ENCODE measurements at places on chromosomes 1 and 21.

DNA sequence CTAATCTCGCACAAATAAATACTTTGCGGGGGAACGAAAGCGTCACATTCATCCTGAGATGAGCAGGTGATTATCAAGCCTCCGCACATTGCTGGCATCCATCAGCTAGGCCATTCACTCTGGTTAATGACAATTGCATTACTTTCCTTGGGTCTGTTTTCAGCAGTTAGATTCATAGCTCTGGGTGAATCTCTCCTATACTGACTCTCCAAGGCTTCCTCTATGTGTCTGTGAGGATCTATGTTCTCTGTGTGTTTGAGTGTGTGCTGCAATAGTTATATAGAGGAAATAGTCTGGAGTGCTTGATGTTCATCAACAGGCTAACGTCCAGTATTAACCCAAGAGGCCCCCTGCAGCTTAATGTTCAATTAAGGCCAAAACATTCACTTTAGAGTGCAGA lies 133.0 kb upstream of the CTTNBP2NL start:
- no peak for DNase-seq

- DNase-seq: no peak
These were observed 24.8 kb downstream of the JAK1 start for GRCh38 chr1:64941461-64942117.

DNA sequence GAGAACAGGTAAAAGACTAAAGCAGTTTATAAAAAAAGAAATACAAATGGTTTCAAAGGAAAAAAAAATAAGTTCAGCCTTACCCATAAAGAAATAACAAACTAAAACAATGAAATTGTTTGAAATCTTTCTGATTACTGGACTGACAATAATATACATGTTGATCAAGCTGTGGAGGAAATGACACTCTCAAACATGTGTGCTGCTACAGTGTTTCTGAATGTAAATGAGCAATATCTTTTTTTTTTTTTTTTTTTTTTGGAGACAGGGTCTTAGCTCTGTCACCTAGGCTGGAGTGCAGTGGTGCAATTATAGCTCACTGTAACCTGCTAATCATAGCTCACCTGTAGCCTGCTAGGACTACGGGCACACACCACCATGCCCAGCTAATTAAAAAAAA lies 6.5 kb downstream of the EPS15 start:
- no peak for DNase-seq

DNA sequence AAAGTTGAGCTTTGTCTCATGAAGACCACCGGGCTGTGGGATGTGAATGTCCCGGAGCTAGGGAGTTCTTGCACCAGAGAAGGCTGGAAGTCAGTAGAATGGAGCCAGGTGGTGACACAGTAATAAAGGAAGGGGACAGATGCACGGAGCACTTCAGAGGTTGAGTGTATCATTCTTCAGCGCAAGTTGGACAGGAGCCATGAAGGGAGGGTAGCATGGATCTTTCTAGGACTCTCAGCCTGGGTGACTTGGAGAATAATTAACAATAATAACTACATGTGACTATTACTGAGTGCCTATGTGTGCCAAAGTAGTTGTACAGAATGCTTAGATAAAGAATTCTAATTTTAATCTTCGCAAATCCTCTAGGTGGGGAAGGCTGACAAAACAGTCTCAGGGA lies 258.7 kb upstream of the AJAP1 start:
- no peak for DNase-seq

DNA sequence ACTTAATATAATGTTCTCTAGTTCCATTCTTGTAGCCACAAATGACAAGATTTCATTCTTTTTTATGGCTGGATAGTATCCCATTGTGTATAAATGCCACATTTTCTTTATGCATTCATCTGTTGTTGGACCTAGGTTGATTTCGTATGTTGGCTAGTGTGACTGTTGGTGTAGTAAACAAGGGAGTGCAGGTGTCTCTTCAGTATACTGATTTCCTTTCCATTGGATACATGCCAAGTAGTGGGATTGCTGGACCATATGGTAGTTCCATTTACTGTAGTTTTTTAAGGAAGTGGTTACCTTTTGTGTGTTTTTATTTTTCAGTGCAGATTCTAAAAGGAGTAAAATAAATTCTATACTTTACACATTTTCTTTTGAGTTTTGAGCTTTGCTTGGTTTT lies 5.7 kb downstream of the PARK7 start:
- DNase-seq: no peak

DNA sequence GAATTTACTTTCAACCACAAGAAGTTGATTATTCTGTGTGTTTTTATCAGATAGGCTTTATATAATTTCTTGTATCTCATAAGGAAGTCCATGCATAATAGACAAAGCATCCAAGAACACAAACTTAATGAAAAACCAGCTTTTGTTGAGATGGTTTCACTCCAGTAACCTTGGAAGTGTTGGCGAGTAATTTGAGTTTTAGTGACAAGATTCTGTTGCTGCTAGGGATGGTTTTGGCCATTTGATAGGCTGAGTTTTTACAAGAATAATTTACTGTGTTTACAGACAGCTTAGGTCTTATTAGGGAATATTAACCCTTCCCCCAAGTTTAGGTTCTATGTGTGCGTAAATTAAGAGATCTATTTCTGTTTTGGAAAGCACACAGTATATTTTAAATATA lies 513.6 kb downstream of the USP25 start:
- DNase-seq: no peak

Measured in activated naive CD4-positive, alpha-beta T cell (primary cell).